ENCODE measurements at places on chromosomes 6 and 20. TPM values are rescaled to one million over a fixed set of nuclear protein-coding genes. Genes with fewer than 3 reads are reported as not detected.

GPLD1 gene
- 0.43 TPM for total RNA-seq

FAM162B gene
- total RNA-seq, result 0.36 TPM

APCDD1L gene
- 0.40 TPM for total RNA-seq

SLC22A7 gene
- total RNA-seq, result not detected

CLPSL1 gene
- total RNA-seq, result not detected

BPIFA1 gene
- total RNA-seq, result not detected

CST1 gene
- 0.27 TPM for total RNA-seq

SLC23A2 gene
- total RNA-seq, result 19.1 TPM

SLC22A2 gene
- total RNA-seq, result not detected

GLP1R gene
- not detected for total RNA-seq

PXDC1 gene
- 81.1 TPM for total RNA-seq

ZBTB46 gene
- total RNA-seq, result 3.2 TPM

FOXA2 gene
- not detected for total RNA-seq

GGTLC1 gene
- total RNA-seq, result not detected

PRL gene
- not detected for total RNA-seq

ECT2L gene
- total RNA-seq, result not detected

PI16 gene
- not detected for total RNA-seq

LY6G6D gene
- not detected for total RNA-seq

WFDC12 gene
- not detected for total RNA-seq

OR2B6 gene
- total RNA-seq, result not detected

MYLK2 gene
- total RNA-seq, result 0.40 TPM

HLA-DPB1 gene
- 20.8 TPM for total RNA-seq

RSPH3 gene
- 2.5 TPM for total RNA-seq

CALHM6 gene
- 0.13 TPM for total RNA-seq

PRR18 gene
- total RNA-seq, result not detected

KIAA1755 gene
- 0.14 TPM for total RNA-seq

GJA10 gene
- total RNA-seq, result not detected

ASIP gene
- total RNA-seq, result not detected

PPP1R3G gene
- total RNA-seq, result 0.36 TPM

SUPT3H gene
- 8.8 TPM for total RNA-seq

SLC17A9 gene
- 19.2 TPM for total RNA-seq

CFAP61 gene
- total RNA-seq, result not detected

THBS2 gene
- total RNA-seq, result 0.14 TPM

HSPA12B gene
- 23.8 TPM for total RNA-seq

PTCHD4 gene
- total RNA-seq, result 3.2 TPM

LIME1 gene
- 3.6 TPM for total RNA-seq

RAB32 gene
- 103 TPM for total RNA-seq

HEY2 gene
- 12.9 TPM for total RNA-seq

HMGN3 gene
- total RNA-seq, result 72.7 TPM

TMEM74B gene
- total RNA-seq, result 0.79 TPM

USP49 gene
- 2.9 TPM for total RNA-seq

TRIM15 gene
- total RNA-seq, result not detected

LPA gene
- total RNA-seq, result not detected

NKAPL gene
- 0.43 TPM for total RNA-seq

SPATS1 gene
- total RNA-seq, result not detected

GPSM3 gene
- total RNA-seq, result 11.6 TPM

PAK5 gene
- not detected for total RNA-seq

BNIP5 gene
- total RNA-seq, result not detected

SEL1L2 gene
- not detected for total RNA-seq

MEI4 gene
- not detected for total RNA-seq

Data from thoracic aorta endothelial cell (primary cell).